ENCODE measurements at places on chromosomes 3 and 15.

DNA sequence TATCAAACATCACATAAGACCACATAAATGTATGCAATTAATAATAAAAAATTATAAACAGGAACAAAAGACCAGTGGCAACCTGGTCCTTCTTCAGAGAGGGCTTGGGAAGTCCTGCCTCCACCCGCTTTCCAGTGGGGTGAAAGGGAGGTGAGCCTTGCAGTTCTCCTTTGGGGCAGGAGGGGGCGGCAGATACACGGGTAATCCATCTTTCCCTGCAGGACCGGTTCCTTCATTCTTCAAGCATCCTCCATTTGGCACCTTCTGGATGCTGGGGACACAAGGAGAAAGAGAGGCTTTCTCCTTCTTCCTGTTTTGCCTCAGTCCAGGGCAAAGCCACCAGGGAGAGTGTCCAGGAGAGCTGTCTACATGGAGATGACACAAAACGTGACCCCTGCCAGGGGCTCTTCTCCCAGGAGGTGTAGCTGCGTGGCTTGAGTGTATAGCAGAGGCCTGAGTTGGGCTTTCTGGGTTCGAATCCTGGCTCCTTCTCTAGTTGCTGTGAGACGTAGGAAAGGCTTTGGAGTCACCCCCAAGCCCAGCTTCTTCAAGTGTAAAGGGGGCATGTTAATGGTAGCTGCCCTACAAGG lies 23.2 kb downstream of the RPLP1 start:
- DNase-seq: peak; percentile 60

GRCh38 chr3:15629860-15630597 lies 28.5 kb downstream of the BTD start:
- DNase-seq: peak; percentile 43

DNA sequence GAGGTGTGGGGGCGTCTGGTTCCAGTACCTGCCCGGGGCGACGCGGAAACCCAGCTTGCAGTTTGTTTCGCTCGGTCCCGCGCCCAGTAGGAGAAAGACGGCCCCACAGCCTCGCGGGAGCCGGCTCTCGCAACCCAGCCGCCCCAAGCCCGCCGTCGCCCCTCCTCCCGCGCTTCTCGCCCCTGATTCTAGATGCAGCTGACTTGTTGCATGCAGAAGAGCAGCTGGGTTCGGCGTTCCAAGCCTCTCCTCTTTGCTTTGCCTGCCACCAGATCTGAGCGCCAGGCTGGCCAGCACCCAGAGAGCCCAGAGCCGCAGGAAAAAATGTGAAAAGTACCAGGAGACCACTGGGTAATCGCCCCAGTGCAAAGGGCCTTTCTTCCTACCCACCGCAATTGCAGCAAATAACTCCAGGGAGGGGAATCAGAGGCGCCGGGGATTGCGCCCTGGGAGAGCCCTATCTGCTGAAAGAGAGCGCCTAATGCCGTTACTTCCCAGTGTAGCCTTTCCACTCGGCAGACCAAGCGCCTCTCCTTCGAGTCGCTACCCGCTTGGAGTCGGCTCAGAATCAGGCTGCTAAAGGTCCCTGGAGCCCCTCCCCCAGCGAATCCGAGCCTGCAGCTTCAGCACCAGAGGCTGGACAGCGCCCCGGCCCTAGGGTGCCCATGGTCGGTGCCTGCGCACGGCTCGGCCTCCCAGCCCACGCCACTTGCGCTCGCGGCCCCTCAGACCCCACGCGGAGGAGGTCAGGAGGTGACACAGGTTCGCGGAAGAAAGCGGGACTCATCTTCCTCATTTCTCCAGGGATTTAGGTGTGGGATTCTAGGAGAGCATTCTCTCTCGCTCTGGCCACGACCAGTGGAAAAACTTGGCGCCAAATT lies 15.7 kb upstream of the AEN start:
- DNase-seq: no peak

DNA sequence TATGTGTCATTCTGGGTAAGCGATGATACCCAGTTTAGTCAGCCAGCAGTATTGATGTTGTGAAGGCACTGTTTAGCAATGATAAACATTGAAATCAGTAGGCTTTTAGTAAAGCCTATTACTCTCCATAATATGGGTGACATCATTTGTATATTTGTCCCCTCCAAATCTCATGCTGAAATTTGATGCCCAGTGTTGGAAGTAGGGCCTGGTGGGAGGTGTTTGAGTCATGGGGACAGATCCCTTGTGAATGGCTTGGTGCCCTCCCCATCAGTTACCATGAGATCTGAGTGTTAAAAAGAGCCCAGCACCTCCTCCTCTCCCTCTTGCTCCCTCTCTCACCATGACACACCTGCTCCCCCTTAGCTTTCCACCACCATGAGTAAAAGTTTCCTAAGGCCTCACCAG lies 31.4 kb upstream of the FAN1 start:
- no peak for DNase-seq

GRCh38 chr3:126113238-126113555 lies 29.3 kb upstream of the SLC41A3 start:
- no peak for DNase-seq

DNA sequence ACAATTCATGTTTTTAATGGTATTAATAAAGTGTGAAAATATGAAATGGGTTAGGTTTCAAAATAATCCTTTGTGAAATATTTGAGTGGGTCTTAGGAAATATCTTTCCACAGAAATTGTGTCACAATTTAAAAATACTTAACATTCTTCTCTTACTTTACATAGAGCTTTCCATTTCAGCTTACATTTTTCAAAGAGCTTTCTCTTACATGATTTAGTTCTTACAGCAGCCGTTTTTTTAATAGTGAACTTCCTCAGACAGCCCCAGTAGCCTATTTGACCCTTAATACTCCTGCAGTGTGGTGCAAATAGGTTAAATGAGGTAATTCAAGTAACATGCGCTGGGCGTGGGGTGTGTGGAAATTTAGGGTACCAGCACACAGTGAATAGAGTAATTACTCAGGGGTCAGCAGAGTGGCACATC lies 21.8 kb downstream of the P2RY12 start:
- DNase-seq: no peak

DNA sequence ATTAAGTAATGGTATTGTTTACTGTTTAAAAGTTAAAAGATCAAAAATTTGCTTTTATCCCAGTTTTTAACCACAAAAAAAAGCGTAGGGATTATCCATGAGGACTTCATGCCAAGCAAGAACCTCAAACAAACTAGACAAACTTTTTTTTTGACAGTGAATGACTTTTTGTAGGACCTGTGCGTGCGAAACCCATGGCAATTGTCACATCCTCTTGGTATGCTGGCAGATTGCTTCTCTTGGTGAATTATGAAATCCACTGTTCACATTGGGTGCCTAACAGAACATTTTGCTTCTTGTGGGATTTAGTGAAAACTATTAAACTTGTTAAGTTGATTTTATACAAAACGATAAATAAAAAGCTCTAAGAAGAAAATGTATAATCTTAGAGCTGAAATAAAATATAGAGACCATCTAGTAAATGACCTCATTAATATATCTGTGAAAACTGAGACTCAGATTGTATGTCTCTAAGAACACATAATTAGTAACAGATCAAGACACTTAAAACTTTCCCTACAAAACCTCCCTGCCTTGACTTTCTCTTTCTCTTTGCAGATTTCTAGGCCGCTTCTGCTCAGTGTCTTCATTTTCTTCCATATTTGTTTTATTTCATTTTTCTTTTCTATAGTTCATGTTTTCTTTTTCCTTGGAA lies 87.3 kb upstream of the CGNL1 start:
- no peak for DNase-seq

- DNase-seq: no peak
These were observed 65.1 kb upstream of the MBNL1 start for GRCh38 chr3:152203652-152204051.

GRCh38 chr15:65085990-65086679 lies 9.6 kb downstream of the KBTBD13 start:
- DNase-seq: no peak

DNA sequence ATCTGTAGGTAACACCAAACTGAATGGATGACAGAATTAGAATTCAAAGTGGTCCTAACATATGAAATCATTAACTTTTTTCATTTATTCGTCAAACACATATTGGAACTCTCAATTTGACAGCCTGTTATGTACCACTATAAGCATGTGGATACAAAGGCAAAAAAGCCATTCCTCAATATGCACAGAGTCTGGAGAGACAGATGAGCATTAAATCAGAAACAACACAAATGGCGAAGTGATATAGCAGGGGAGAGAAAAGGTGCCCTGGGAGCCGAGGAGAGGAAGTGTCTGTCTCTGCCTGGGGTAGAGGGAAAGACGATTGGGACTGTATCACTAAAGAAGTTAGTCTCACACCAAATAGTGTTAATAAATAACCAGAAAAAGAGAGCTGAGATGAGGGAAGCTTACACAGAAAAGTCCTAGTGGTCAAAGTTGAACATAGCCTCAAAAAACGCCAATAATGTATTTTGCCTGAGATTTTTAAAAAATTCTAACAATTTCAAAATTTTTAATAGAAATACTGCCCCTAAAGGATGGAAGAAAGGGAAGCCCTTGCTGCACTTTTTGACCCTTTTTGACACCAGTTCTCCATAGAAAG lies 417.5 kb downstream of the TUSC7 start:
- no peak for DNase-seq

- no peak for DNase-seq
These were observed 8.6 kb upstream of the CYP8B1 start for GRCh38 chr3:42884324-42884723.

- no peak for DNase-seq
These were observed 323.8 kb downstream of the GBE1 start for GRCh38 chr3:81437683-81438082.

GRCh38 chr3:98596541-98597500 lies 3.4 kb upstream of the CPOX start:
- DNase-seq: peak; percentile 64

DNA sequence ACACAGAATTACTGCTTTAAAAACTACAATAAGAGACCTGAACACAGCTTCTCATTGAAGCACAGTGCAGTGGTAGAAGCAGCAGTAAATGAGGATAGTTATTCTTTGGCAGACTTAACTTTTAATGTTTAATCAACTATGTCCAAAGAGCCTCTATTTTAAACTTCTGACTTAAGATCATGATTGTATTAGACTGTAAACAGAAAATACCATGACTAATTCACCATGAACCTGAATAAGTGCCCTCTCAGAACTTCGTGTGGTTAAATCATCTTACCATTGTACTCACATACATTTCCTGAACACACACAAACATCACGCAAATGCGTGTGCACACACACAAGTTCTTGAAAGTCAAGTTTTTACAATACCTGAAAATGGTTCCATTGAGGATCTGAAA lies 13.9 kb downstream of the CEP152 start:
- DNase-seq: no peak

DNA sequence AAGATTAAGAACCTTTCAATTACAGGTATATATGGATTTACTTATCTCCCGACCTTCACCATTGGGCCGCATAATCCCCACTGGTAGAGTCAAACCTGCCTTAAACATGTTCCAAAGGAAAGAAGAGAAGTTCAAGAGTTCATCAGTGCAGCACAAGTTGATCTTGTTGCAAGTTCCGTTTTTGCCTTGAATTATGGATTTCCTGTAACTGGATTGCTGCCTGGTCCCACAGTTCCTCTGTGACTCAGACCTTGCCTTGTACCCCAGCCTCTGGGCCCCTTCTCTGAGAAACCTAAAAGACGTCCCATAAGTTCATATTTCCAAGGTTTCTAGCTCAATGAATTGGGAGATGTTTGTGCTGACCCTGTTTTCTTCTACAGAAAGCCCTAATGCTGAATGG lies 112.5 kb upstream of the THBS1 start:
- DNase-seq: no peak

DNA sequence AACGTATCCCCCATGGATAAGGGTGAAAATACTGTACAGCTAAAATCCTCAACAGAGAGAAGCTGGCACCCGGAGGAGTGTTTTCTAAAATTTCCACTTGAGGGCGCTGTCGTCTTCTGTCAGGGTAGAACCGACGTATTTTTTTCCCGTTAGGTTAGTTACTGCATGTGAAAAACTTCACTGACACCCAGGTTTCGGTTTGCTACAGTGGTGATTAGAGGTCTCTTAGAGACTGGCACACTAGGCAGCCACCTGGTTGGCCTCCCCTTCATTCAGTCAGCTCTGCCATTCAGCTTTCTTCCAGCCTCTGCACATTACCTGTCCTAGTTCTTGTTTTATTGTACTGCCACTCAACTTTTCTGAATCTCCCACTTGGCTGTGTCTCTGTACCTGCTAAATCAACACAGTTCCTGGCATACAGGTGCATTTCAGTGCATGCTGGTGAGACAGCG lies 18.4 kb downstream of the CCK start:
- peak; percentile 22 for DNase-seq

GRCh38 chr3:132292042-132292441 lies 25.2 kb upstream of the ACP3 start:
- no peak for DNase-seq

DNA sequence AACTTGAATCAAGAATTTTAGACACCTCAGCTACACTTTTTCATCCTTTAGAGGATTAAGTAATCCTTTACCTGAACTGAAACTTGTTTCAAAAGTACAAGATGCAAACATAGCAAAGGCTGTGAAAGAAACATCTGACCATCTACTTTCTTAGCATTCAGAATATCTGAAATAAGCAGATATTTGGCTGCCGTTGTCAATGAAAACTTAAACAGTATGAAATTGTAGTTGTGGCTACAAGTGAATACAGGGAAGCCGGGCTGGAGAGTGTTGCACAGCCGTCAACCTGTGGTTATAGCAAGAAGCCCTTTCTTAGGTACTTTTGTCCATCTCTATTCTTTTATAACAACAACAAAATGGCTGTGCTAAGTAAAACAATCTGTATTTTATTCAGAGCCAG lies 6.9 kb upstream of the CX3CR1 start:
- DNase-seq: no peak

- DNase-seq: no peak
These were observed 88.9 kb downstream of the PTPRG start for GRCh38 chr3:61650276-61650675.

GRCh38 chr3:179848711-179849110 lies 188.0 kb downstream of the PEX5L start:
- no peak for DNase-seq

GRCh38 chr3:113946831-113947230 lies 982 bp upstream of the ZDHHC23 start:
- no peak for DNase-seq

DNA sequence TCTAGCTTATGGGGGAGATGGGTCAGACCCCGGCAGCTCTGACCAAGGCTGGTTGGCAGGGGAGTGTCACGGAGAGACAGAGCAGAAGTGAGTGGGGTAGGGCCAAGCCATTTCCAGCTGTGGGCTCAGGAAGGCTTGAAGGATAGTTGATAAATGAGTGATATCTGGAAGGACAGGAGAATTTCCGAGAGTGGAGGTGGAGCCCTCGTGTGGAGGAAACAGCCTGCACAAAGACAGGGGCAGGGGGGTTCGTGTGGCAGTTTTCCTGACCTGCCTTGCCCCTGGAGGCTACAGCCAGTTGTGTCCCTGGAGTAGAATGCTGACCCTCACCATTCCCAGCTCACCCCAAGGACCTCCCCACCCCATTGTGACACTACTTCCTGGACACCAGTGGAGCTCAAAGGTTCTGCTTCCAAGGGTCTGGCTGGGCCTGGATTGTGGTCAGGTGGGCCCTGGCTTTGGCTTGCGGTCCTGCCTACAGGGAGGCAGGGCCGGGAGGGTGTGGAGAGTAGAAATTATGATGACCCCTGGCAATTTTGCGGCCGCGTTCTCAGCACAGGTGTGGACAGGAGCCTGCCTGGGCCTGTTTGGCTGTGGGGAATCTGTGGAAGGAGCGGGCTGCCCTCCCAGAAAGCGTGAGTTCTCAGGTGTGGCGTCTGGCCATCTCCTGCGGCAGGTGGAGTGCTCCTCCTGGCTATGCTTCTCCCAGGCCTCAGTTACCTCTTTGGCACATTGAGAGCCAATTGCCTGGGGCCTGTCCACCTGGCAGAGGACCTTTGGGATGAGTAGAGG lies at the start of gene SLC22A14:
SLC22A14 (plus strand) TSS at position 400 of the 792 bp plus-strand sequence. CDS start 23,733 bp downstream, outside the sequence.
- no peak for DNase-seq

GRCh38 chr15:56411122-56411749 lies 46.0 kb downstream of the TEX9 start:
- no peak for DNase-seq
